ENCODE measurements at places on chromosomes 5 and 9.

GRCh38 chr5:143466632-143467031 lies 63.1 kb upstream of the NR3C1 start:
- no peak for DNase-seq

DNA sequence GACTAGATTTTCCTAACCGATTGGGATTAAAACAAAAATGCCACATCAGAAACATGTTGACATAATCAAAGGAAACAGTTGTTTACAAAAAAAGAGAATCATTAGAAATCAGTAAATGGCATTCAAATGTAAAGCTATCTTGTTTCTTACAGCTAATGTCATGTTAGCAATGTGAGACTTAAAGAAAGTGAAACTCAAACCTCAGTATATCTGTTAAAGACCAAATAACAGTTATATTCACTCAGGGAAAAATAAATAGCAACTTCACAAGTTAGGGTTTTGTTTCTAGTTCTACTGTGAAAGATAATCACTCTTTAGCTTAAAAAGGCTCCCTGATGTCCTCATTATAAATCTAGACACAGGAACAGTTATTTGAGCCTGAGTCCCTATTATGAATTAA lies 189.3 kb upstream of the EFNA5 start:
- no peak for DNase-seq

GRCh38 chr9:19624519-19624918 lies 164.3 kb downstream of the SLC24A2 start:
- DNase-seq: no peak

DNA sequence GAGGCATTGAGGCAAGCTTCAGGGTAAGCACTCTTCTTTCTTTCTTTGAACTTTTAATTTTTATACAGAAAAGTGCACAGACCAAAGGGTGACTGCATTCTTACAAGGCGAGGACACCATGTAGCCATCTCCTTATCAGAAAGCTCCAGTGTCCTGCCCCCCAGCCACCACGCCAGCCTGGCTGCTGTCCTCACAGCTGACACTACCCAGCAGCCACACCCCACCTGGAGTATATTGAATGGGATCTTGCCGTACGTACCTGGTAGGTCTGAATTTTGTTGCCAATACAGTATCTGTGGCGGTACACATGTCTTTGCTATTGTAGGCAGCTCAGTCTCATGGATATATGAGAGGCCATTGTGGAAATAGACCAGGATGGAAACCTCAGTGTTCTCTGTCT lies 284.0 kb upstream of the IRX2 start:
- DNase-seq: no peak

DNA sequence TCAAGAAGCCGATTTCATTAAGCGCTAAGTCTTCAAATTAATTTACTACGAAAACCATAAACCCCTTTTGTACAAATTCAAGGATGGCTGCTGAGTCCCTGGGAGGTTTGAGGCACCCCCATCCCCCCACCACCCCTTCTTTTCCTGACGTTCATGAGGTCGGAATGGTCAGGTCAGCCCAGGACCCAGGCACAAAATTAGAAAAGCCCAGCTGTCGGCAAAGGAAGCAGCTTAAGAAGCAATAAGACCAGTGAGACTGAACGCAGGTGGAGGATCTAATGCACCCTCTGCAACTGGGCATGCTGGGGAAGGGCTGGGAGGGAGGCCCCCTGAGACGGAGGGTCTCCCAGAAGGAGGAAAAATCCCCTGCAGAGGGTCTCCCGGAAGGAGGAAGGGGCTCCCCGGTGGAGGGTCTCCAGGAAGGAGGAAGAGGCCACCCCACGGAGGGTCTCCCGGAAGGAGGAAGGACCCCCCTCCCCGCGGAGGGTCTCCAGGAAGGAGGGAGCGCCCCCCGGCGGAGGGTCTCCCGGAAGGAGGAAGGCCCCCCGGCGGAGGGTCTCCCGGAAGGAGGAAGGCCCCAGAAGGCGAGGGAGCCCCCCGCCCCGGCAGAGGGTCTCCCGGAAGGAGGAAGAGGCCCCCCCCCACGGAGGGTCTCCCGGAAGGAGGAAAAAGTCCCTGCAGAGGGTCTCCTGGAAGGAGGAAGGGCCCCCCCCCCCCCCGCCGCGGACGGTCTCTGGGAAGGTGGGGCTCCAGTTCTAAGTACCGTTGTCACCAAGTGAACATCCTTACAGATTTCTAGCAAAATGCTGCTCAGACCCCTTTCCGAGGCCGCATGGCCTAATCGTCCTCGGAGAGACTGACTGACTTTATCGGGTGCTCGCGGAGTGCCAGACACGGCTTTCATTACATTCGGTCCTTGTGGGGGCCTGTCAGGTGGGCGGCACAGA lies 74.4 kb upstream of the FCN1 start:
- DNase-seq: no peak

- no peak for DNase-seq
Measured at GRCh38 chr5:56019306-56020272, 24.8 kb upstream of the IL6ST start.

- DNase-seq: no peak
Measured at GRCh38 chr9:120885958-120886357, 9.0 kb upstream of the PHF19 start.
